Left forelimb (tissue), 1 donor: ENCODE measurements at places on chromosomes 3 and 15.
A peak's percentile ranks its signal among the peaks of the same experiment; 100 is the strongest.

- no peak for DNase-seq
Measured at GRCh38 chr15:68224546-68225250, 4.8 kb downstream of the CLN6 start.

GRCh38 chr3:178147001-178147400 is 389.2 kb upstream of the KCNMB2 start:
- DNase-seq: no peak

DNA sequence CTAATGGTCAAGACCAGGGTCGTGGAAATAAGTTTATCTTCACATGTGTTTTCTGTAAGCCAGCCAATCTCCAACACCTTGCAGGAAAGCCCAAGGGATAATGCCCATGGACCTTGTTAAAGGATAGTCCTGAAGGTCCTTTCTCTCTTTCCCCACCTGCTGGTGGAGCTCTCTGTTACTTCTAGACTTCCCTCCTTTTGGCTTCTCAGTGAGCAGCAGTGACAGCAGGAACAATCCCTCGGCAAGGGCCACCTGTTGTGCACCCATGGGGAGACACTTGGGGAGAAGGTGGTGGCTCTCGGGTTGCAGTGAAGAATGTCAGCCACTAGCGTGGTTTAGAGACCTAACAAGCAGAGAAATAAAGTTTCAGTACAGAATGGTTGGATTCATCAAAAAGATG is 84.0 kb upstream of the OSBPL11 start:
- no peak for DNase-seq

DNA sequence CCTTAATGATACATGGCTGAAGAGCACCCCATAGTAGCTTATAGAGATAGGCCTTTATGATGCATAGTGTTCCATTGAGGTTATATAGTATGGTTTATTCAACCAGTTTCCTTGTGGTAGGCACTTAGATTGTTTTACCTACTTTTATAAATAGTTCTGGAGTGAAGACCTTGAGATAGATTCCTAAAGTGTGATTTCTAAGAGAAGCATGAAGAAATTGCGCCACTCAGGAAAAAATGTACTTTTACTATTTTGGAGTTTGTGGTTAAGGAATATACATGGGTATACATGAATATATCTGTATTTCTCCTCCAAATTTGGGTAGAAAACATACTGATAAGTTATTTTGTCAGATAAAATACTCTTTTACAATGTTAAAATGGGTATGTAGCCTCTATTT is 70.5 kb downstream of the CHD2 start:
- no peak for DNase-seq

DNA sequence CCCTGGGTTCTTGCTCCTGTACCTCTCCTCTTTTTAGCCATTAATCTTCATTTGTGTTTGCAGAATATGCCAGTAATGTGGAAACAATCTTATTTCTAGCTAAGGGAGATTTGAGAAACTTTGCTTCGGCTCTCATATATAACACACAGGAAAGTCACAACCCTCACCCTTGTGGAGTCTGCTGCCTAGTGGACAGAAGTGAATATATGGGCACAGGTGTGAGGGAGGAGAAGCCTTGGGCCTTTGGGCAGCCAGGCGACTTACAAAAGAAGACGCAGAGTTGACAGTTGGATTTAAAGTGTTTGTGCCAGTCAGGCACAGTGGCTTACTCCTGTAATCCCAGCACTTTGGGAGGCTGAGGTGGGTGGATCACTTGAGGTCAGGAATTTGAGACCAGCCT is 181.8 kb upstream of the TBL1XR1 start:
- DNase-seq: no peak

- DNase-seq: no peak
Measured at GRCh38 chr3:45712434-45713110, 23.4 kb downstream of the SACM1L start.

GRCh38 chr15:38883987-38884386 is 319.4 kb upstream of the RASGRP1 start:
- no peak for DNase-seq

DNA sequence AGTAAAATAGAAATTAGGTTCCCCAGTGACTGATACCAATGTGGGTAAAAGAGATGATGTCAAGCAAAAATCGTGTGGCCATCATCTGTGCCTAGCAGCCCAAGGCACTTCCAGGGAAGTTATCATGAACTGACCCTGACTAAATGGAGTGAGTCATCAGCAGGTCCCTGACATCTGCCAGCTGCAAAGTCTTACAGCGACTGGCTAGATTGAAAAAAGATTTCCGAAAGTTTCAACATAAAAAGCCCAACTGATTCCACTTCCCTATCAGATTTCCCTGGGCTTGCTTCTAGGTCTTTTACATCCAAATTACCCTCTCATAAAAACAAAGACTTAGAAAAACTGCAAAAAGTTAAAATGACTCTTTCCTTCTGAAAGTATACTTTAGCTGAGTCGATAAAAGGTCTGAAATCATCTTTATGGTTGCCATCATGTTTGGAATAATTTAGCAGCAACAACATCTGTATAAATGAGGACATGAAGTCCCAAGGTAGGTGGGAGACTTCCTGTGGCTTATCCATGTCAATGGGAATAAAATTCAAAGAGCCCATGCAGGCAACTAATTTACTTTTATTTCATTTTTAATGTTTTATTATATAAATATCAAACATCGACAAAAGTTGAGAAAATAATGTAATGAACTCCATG is 342.8 kb downstream of the ERC2 start:
- DNase-seq: no peak

DNA sequence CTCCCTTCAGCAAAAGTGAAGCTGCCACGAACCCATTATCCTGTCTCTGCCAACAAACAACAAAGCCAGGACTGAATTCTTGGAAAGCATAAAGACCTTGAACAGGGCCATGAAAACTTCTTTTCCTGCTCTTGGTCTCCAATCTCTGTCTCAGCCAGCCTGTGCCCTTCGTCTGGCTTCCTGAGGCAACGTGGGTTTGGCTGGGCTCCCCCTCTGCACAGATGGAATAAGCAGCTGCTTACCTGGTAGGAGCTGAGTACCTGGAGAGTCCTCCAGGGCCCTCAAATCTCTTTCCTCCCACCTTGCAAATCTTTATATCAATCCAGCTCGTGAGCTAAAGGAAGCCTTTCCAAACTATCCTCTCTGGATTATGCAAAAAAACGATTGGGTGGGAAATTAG is 97.6 kb upstream of the PSMD6 start:
- DNase-seq: no peak

DNA sequence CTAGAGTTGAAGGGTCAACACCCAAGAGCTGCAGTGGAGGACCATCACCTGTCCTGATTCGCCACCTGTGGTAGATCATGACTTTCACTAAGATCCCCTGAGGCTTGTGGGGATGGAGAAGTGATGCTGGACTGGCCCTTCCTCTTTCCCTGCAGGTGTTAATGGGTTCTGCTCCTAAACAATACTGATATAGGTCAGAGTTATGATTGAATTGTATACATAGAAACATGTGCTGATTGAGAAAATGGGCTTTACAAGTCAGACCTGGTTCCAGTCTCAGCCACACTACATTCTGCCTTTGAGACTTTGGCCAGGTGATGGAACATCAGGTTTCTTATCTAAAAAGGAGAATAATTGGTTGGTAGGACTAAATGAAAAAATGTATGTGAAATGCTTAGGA is 418.9 kb upstream of the TPRG1 start:
- DNase-seq: no peak

DNA sequence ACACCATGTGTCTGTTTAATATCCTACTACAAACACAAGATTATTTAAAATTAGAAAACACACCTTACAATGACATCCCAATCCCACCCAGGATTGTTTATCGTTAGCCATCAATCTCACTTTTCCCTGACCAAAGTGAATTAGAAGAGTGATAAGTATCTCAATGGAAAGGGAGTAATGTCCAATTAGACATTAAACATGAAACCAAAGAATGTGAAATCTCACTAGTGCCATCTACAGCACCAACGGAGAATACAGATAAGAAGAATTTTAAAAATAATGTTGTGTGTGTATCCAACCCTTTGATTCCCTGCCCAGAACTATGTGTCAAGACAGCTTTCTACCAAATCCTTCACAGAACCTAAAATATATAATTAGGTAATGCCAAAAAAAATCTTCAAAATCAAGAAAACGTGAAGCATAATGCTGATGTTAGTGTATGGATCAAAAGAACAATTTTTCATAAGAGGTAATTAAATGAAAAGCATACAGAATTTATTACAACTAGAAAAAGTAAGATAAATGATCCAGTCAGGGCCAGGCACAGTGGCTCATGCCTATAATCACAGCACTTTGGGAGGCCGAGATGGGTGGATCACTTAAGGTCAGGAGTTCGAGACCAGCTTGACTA is 64.2 kb downstream of the SCAPER start:
- no peak for DNase-seq

DNA sequence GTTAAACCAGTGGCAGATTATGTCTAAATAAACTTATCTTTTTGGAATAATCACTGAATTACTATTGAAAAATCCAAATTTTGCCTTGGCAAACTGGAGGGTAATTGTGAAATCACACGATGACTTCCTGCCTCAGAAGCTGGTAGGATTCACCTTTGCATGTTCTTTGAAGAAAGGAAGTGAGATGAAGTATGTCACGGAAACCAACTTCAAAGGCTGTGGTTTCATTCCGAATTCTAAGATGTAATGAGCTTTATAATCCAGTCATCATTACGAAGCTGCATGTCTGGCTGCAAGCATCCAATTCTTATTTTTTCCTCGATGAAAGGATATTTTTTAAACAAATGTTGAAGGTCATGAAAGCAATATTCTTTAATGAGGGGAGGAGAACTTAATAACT is 15.0 kb upstream of the ZBED2 start:
- DNase-seq: no peak

DNA sequence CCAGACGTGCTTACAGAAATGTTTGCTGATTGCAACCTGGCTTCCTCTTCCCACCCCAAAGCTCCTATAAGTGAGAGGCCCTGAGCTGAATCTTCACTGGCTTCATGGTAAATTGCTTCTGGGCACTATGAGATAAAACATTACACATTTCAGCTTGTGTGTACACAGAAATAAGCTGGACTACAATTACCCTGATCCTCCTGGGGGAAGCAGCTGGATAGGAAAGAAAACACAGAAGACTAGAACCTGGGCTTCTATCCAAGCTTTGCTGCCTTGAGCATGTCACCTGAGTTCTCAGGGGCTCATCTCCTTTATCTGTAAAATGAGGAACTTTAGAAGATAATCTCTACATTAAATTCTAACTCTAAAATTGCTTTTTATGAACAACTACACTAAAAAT is 40.3 kb downstream of the THBS1 start:
- no peak for DNase-seq

DNA sequence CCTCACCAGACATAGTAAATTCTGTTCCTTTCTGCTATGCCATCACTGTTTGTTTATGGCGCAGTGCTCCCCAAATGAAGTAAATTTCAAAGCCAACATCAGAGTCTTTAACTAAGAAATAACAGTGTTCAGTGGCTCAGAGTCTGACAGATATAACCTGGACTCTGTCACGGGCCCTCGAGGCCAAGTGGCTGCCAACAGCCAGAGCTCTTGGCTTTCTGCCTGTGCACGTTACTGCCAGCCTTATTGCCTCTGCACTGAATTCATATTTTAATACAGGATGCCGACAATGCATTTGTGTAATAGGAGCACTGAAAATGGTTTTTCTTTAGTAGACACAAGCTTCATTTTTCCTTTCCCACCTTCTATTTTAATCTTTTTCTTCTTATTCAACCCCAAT is 219.9 kb downstream of the NLGN1 start:
- DNase-seq: peak; percentile 57

GRCh38 chr15:26739791-26740190 is 33.1 kb downstream of the GABRB3 start:
- DNase-seq: no peak

DNA sequence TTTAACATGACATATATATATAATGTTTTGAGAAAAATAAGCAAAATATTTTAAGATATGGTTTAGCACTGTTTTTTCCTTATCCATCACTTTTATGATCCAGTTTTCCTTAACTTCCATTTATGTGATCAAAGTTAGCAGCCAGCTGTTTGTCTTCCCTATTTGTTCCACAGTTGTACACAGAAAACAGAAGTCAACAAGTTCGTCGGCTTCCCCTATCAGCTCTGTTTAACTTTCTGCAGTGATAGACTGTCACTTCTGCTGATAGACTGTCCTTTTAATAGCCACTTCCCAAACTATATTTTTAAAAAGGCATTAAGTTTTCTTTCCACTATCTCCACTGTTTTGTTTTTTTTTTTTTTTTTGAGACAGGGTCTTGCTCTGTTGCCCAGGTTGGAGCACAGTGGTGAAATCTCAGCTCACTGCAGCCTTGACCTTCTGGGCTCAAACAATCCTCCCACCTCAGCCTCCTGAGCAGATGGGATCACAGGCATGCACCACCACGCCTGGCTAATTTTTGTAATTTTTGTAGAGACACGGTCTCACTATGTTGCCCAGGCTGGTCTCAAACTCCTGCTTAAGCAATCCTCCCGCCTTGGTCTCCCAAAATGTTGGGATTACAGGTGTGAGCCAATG is 7.2 kb downstream of the FSD2 start:
- no peak for DNase-seq

DNA sequence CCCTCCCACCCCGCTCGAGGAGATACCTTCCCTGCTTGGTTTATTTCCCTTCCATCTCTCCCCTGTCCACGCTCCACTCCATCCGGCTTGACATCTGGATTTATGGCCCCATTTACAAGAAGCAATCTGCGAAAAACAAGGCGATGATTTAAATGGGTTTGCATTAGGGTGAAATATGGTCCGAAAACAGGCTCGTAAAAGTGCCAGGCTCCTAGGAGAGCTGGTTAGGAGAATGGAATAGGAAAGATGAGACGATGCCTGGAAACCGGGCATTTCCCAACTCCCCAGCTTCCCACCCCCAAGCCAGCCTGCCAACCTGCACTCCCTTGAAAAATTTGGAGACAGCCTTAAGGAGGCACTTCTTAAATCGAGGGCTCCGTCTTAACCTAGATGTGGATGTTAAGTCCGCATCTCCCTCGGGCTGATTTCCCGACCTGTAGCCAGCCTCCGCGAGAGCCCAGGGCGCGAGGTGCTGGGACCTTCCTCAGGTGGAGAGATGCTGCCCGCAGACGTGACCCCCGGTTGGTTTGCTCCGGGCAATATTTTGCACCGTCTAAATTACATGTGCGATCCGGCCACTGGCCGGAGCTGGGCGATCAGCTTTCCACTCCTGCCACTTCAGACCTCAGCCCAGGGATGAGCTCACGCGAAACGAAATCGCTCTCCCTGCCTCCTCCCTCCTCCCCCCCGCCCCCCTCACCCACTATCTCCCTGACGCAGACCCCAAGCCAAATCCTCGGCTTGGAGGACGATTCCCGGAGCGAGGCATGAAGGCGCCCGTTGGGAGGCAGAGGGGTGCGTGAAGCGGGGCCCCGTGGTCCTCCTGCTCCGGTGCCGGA is 1.3 kb downstream of the GRM7 start:
- DNase-seq: no peak
